ENCODE measurements at places on chromosomes 16 and 17. TPM values are rescaled to one million over a fixed set of nuclear protein-coding genes. Genes with fewer than 3 reads are reported as not detected.
A peak's percentile ranks its signal among the peaks of the same experiment; 100 is the strongest.

GAA gene
- 47.3 TPM for total RNA-seq

GRCh38 chr16:14427371-14427948, 202.6 kb downstream of the PARN start:
- no peak for DNase-seq

DNA sequence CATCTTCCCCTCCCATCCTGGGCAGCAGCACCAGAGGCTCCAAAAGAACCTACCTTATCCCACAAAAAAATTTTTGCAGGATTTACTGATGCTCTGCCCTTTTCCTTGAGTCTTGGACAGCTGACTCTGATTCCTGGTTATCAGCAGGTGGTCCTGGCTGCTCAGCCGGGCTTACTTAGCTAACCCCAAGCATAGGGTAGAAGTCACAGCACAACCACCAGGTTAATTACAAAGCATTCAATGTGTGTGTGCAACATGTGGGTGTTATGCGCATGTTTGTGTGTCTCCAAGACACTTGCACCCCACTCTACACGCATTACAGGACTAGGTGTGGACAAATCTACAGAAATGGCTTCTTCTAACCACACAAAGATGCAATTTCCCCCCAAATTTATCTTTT, 36.3 kb downstream of the PECAM1 start:
- no peak for DNase-seq

- DNase-seq, result no peak
Observed at GRCh38 chr17:40884708-40885512, at the start of gene KRT20. TSS of gene KRT20 (minus strand) at chr17:40885242. CDS start at chr17:40885185, 57 bp downstream.

- DNase-seq, result no peak
Observed at GRCh38 chr17:78724999-78725398, 57.1 kb downstream of the CYTH1 start.

DNA sequence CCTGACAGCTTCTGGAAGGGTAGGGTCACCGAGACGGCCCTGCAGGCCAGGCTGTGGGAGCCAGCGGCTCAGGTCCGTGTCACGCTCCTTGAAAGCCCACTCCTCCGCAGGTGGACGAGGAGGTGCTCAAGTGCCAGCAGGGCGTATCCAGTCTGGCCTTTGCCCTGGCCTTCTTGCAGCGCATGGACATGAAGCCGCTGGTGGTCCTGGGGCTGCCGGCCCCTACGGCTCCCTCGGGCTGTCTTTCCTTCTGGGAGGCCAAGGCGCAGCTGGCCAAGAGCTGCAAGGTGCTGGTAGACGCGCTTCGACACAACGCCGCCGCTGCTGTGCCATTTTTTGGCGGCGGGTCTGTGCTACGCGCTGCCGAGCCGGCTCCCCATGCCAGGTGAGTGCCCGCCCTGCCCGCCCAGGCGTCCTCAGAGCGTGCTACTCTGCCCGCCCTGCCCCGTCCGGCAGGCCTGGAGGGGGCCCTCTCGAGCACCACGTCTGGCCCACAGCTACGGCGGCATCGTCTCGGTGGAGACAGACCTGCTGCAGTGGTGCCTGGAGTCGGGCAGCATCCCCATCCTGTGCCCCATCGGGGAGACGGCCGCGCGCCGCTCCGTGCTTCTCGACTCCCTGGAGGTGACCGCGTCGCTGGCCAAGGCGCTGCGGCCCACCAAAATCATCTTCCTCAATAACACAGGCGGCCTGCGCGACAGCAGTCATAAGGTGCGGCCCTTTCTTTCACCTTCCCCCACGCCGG, 1.3 kb downstream of the NAGS start:
- no peak for DNase-seq

GRCh38 chr16:50386774-50387173, 18.0 kb upstream of the BRD7 start:
- no peak for DNase-seq

DNA sequence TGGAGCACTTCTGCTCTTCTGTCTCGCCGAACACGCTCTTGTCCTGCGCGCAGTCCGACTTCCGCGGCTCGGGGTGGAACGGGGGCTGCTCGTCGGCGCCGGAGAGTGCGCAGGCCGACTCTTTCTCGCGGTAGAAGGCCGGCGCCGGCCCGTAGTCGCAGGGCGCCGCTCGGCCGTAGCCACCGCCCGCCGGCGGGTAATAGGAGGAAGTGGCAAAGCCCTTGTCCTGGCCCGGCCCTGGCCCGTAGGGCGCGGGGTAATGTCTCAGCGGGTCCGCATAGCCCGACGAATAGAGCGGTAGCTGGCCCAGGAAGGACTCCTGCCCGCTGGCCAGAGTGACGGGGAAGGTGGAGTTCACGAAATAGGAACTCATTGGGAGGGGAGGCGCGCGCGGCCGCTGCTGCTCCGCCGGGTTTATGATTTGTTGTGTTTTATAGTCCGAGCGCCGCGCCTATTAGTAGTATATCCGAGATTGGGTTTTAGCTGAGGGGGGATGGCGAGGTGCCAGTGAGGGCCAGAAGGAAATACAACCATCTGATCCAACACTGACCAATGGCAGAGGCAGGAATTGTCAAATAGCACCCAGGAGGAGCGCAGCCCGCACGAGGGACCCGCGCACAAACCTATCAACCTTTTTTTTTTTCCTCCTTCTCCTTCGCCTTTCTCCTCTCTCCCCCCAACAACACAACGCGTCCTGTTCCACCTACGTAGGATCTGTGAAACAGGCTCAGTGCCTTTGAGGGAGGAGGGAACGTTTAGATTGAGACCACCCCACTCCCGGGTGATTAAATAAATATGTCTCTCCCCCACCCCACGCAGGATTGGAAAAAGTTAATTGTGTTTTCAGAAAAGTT, 4.4 kb upstream of the HOXB5 start:
- peak; percentile 51 for DNase-seq

- no peak for DNase-seq
Observed at GRCh38 chr16:16025214-16025968, 76.0 kb downstream of the ABCC1 start.

MT4 gene
- not detected for total RNA-seq

GRCh38 chr17:80422276-80422675, 7.3 kb downstream of the ENDOV start:
- peak; percentile 16 for DNase-seq

EVPLL gene
- total RNA-seq, result not detected

DNA sequence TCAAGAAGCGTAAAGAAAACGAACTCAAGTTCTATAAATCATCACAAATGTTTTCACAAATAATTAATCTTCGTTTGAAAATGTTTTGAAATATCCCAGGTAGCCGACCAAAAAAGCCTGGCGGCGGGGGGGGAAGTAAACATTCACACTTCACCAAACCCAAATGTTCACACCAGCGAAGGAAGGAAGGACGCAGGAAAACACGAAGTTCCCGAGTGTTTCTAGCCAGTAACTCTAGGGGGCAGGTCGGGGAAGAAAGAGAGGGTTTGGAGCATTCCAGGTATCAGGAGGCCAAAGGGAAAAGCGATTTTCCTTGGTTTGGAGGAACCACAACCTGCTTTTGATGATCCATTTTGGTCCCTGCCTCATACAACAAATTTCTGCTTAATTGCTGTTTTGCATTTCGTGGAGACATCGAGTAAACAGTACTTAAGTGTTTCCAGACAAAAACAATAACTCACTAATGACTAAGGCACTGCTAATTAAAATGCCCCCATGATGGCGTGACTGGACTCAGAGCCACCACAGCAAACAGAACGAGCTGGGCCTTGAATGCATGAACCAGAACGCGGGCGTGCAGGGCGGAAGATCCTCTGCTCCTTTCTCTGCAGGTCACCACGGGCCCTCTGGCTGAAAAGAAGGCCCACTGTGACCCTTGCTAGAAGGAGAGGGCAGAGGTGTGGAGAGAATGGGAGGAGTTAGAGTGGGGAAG, 16.6 kb downstream of the ZFHX3 start:
- DNase-seq, result no peak

DNAAF8 gene
- not detected for total RNA-seq

DNA sequence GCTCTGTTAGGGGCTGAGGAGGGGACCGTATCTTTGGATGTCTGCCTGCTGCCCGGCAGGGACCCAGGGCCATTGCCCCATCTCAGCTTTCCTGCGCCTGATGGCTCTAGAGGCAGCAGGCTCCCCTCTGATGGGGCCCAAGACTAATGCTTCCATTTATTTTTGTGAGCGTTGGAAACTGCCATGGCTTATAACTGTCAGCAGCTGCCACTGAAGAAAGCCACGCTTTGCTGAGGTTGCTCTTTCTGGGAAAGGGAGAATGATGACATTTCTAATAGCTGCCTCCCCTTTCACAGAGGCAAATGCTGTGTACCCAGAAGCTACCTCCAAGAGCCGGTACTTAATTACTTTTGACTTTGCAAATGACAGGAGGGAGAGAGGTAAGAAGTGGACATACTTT, 103.8 kb downstream of the HAPSTR1 start:
- DNase-seq, result no peak

- peak; percentile 91 for DNase-seq
Observed at GRCh38 chr16:660459-661183, 7.3 kb upstream of the RHOT2 start.

NLRC3 gene
- 0.85 TPM for total RNA-seq

CDH3 gene
- 5.1 TPM for total RNA-seq

DNA sequence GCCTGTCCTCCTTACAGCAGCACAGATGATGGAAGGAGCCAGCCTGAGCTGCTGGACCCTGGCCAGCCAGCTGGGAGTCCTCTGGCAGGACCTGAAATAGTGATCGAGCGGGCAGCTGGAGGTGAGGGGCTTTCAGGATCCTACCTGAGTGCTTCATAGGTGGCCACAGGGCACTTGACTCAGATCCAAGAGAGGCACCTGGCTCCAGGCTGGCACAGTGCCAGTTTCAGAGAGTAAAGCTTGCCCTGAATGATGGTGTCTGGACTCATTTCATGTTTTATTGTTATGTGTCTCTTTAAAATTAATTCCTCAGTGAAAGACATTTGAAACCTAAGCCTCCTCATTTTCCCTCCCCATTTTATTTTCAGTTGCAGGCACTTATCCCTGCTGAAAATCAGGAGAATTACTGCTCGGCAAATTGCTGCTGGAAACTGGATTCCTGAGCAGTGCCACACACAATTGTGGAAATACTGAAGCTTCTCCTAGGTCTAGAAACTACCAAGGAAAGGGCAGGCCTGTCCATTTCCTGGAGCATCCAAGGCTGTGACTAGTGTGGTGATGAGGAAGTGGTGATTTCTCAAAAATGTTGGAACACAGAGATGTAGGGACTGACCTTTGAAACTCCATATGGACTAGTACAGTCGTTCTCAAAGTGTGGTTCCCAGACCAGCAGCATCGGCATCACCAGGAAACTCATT, 16.1 kb upstream of the ADAMTS18 start:
- no peak for DNase-seq

GRCh38 chr16:65213866-65214595, 92.2 kb upstream of the CDH11 start:
- no peak for DNase-seq

LITAFD gene
- not detected for total RNA-seq

GRCh38 chr16:57526498-57526897, 9.9 kb downstream of the CCDC102A start:
- no peak for DNase-seq

CORO7 gene
- 13.8 TPM for total RNA-seq

- DNase-seq, result no peak
Observed at GRCh38 chr17:2484876-2485275, 26.8 kb downstream of the METTL16 start.

TRPV2 gene
- total RNA-seq, result 6.2 TPM

DNA sequence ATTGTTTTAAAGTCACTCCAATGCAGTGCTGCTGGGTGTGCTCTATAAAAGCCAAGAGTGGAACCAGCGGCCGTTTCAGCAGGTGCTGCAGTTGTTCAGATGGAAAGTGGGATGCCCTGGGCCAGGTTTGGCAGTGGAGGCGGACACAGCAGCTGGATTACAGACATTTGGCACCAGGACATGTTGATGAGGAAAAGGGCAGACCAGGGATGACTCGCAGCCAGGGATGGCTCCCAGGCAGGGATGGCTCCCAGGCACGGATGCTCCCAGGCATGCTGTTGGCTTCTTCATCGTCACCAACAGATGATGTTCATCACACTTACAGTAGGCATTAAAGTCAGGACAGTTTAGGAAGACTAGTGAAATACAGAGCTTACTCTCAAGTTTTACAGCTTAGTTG, 10.0 kb downstream of the GAN start:
- no peak for DNase-seq

CHST5 gene
- total RNA-seq, result not detected

SMPD3 gene
- total RNA-seq, result 1.2 TPM

DNA sequence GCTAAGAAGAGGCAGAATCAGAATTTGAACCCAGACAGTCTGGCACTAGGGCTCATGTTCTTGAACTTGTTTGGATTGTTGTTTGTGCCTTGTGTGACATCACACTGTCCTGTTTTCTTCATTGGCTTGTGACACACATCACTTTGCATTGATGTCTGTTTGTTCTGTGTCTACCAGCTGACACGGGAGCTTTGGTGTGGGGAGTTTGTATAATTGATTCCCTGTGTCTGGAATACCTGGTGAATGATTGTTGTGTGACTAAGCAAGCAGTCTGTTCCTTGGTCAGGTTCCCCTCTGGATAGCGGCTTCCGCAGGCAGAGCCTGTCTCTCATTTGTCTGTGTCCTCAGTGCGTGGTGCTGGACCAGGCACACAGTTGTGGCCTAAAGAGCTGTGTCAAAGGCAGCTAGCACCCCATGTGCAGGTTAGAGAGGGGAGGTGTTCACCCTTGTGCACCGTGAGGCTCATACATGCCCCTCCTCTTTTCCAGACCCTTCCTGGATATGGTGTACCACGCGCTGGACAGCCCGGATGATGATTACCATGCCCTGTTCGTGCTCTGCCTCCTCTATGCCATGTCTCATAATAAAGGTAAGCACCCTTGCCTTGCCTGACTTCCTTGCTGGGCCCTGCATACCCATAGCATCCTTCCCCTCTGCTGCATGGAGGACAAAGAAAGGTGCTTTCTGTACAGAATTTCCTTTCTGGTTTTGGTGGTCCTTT, 80.1 kb downstream of the CLEC16A start:
- DNase-seq, result peak; percentile 8

GRCh38 chr17:78895322-78895721, 7.7 kb downstream of the CEP295NL start:
- no peak for DNase-seq

DNA sequence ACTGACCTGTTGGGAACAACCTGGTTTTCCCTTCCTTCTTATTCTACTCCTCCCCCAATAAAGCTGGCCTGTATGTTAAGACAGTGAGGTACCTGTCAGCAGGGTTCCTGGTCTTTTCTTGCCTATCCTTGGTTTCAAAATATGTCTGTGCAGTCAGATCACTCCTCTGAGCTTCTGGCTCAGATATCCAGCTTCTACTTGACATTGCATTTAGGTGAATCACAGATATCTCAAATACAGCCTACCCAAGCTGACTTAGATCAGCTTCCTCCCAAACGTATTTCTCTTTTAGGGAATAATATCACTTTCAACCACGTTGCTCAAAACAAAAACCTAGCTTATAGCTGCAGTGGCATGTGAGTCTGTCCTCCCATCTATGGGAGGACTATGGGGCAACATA, 48.7 kb downstream of the TEX14 start:
- no peak for DNase-seq

GUCY2D gene
- total RNA-seq, result 0.14 TPM

DNA sequence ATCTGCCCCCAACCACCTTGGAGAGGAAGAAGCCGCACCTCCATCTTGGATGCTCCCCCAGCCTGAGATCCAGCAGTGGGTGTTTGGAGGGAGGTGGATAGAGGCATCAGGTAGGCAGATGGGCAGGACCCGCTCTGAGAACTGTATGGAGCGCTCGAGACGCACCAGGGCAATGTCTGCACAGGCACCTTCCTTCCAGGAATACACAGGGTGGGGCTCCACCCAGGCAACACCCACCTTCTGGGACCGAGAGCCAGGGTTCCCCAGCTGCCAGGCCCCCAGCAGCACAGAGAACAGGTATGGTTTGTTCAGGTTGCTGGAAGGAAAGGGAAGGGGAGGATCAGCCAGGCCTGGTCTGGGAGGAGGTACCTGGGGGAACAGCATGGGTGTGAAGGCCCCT, 2.4 kb downstream of the PRSS22 start:
- no peak for DNase-seq

- no peak for DNase-seq
Observed at GRCh38 chr17:31067691-31068184, 27.0 kb upstream of the NF1 start.

Data from uterus (tissue), 4 donors.